RWPE2 (cell line): ENCODE measurements at places on chromosomes 3 and 15.

GRCh38 chr3:58482917-58483636 is 8.8 kb upstream of the KCTD6 start:
- no peak for DNase-seq

GRCh38 chr3:194344012-194344411 is 7.1 kb downstream of the CPN2 start:
- no peak for DNase-seq

DNA sequence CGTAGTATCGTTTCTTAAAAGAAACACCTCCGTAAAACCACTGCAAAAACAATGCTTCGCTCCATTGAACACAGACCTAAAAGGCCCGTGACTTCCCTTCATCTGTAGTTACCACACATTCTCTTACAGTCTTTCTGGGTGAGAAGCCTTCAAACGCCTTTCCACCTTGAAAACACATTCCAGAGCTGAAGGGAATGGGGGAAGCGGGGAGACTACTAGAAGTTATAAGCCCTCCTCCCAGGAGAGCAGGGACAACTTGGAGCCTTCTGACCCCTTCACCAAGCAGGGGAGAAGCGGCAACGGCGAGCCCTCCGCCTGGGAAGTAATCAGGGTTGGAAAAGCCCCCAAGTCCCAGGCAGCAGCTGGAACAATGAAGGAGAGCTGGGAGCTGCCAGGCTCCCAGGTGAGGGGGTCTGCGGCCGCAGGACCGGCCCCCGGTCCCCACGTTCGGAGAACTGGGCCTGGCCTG is 461 bp downstream of the SECISBP2L start:
- DNase-seq: no peak

DNA sequence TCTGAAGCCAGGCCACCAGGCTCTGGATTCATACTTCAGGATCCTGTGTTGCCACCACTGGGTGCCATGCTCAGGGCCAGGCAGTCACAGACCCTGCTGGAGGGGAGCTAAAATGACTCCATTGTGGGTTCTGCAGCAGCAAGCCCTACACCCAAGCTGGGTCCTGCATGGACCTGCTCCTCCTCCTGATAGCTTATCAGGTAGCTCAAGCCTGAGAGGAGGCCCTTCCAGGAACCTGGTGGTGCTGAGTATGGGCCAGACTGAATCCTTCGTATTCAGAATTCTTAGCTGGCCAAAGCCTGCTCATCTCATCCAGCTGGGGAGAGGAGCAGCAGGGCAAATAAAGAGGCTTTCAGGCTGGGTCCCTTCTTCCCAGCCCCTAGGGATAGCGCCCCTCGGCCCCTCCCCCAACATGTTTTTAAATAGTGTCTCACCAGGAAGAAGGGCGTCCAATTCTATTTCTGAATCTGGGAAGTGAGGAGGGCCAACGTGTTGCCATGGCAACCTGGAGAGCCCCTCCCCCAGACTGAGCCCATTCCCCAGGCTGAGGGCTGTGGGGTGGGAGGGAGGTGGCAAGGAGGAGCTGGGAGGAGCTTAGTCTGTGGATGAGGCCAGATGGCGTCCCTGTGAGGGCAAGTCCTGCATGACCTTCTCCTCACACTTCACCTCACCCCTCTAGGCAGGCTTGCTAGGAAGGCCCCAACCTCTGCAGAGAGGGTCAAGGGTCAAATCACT is 11.0 kb upstream of the CAMKV start:
- DNase-seq: no peak

DNA sequence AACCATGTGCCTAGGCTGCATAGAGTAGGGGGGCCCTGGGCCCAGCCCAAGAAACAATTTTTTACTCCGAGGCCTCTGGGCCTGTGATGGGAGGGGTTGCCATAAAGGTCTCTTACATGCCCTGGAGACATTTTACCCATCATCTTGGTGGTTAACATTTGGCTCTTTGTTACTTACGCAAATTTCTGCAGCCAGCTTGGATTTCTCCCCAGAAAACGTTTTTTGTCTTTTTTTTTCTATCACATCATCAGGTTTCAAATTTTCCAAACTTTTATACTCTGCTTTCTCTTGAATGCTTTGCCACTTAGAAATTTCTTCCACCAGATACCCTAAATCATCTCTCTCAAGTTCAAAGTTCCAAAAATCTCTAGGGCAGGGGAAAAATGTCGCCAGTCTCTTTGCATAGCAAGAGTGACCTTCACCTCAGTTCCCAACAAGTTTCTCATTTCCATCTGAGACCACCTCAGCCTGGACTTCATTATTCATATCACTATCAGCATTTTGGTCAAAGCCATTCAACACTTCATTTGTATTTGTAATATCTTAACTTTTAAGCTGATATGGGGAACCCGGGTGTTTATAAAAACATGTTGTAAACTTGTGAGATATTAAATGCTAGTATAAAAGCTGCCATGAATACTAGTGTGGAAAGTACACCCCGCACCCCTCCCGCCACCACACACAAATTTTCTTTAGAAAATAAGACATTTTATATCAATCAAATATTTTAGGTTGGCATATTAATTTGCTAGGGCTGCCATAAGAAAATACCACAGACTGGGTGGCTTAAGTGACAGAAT is 56.0 kb upstream of the PLSCR4 start:
- no peak for DNase-seq

DNA sequence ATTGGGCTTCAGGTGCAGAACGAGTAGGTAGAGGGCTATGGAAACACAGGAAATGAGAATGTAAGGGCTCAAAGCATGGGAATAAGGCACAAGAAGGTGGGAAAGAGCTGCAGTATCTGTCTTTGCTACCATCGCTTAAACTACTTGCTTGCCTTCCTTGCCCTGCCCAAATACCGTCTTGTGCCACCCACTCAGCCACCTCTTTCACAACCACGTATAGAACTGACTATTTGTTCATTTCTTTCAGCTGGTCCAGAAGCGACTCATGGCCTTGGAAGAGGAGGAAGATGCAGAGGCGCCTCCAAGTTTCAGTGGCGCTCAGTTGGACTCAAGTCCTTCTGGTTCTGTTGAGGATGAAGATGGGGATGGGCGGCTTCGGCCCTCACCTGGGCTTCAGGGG is 11.8 kb downstream of the LPCAT4 start:
- DNase-seq: no peak

DNA sequence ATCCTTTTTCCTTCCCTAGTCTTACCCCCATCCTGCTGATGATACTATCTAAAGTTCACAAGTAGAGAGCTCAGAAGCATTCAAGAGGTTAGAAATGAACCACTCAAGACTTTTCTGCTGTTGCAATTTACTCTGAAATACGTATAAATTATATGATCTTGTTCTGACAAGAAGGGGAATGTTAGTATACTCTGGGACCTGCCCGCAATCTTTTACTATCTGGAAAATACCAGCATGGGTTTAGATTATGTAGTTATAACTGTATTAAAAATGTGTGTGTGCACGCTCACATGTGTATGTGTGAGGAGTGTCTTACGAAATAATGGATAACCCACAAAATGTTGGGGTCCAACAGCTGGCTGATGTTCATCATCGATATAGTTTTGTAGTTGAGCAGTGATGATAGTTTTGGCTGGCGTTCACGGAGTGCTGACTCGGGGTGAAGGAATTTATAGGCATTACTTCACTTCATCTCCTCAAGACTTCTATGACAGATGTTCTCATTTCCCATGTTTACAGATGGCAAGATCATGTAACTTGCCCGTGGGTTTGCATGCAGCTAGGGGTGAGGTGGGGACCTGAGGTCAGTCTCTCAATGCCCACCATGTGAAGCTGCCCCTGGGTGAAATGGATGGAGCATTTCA is 297.5 kb upstream of the LYSMD4 start:
- no peak for DNase-seq

GRCh38 chr15:93217343-93217742 is 128.3 kb upstream of the RGMA start:
- DNase-seq: no peak

GRCh38 chr3:133475245-133476010 is 75.6 kb downstream of the BFSP2 start:
- no peak for DNase-seq

- DNase-seq: no peak
These were observed 766.8 kb downstream of the TBL1XR1 start for GRCh38 chr3:176430244-176431037.

DNA sequence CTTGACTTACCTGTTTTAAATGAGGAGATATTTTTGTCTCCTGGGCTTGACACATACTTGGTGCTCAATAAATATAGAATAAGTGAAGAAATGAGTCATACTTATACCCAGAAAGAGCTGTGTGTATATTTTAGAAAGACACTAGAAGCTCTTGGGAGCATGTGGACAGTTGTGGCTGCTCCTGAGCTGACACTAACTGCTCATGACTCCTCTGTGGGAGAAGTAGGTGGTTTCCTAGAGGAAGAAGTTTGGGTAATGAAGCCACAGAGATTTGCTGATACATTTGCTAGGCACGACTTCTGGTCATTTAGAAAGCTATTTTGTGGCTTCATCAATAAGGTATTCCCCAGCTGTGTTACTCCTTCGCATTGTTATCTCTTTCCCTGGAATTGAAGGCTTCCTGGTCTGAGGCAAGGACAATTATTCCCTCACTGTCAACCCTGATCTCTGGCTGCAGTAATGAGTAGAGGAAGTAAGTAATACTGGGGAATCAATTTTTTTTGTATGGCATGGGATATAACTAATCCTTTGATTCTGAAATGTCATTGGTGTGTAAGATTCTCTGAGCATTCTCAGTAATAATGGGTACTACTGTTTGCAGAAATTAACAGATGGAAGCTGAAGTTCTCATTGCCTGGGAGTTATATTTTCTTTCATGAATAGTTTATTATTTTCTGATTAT is 79.6 kb upstream of the DCBLD2 start:
- DNase-seq: no peak

DNA sequence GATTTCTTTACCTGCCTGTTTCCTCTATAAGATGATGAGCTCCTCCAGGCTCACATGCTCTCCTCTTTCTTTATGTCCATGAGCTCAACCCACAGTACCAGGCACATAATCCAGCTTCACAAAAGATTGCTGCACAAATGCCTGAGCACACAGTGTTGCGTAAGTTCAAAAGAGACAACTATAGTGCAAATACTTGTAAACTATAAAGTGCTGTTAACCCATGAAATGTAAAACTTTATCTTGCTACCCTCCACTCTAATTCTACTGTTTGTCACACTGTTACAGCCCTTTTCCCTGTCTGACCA is 101.0 kb upstream of the LPP start:
- DNase-seq: no peak

DNA sequence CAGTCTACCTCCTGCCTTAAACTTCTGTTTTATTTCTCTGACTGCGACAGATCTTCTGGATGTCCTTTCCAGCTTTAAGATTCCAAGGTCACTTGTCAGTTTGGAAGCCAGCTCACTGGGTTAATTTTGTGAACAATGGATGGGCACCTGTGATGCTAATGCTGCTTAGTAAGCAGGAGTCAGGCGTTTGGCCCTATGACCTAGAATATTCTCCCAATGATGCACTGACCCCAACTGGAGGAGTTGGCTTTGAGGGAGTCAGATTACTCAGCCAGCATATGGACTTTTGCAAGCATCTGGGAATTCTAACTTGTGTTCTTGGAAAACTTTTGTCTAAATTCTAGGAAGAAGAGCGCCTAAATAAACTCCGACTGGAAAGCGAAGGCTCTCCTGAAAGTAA is 28.1 kb downstream of the HACD3 start:
- no peak for DNase-seq

DNA sequence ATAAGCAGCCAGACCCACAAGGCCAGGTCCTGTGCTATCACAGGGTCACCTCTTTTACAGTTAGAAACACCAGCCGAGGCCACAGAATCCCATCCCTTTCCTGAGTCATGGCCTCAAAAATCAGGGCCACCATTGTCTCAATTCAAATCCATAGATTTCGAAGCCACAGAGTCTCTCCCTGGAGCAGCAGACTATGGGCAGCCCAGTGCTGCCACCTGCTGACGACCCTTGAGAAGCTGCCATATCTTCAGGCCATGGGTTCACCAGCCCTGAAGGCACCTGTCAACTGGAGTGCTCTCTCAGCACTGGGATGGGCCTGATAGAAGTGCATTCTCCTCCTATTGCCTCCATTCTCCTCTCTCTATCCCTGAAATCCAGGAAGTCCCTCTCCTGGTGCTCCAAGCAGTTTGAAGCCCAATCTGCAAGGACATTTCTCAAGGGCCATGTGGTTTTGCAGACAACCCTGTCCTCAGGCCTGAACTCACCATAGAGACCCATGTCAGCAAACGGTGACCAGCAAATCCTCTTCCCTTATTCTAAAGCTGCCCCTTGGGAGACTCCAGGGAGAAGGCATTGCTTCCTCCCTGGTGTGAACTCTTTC is 39.6 kb downstream of the TGM4 start:
- DNase-seq: no peak

DNA sequence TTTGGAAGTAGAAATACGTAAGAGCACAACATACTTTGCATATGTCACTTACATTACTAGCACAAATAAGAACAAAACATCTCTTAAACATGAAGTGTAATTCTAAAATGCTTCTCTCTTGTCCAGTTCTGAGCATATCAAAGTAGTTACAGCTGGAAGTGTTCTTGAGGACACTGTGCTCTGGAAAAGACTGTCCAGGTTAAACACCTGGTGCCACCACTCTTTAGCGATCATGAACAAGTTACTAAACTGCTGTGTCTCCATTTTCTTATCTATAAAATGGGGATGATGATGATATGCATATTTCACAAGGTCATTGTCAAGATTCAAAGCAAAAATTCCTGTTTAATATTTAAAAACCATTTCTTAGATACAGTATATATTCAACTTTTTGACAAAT is 790 bp downstream of the STRIT1 start:
- DNase-seq: no peak

DNA sequence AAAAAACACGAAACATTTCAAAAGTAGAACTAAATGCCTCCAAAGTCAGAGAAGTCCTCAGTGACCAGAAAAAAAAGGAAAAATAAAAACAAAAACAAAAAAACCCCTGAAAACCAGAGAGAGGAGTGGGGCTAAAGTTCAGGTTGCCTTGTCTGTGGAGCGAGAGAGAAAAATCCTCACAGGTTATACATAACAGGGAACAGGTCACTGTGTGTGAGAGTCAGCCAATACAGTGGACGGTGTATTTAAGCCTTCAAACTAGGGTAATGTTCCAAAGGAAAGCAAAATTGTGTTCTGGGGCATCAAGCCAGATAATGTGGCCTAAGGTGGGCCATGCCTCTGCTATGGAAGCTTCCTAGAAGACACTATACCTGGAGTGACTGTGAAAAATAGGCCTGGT is 216.1 kb upstream of the SUCLG2 start:
- DNase-seq: no peak

DNA sequence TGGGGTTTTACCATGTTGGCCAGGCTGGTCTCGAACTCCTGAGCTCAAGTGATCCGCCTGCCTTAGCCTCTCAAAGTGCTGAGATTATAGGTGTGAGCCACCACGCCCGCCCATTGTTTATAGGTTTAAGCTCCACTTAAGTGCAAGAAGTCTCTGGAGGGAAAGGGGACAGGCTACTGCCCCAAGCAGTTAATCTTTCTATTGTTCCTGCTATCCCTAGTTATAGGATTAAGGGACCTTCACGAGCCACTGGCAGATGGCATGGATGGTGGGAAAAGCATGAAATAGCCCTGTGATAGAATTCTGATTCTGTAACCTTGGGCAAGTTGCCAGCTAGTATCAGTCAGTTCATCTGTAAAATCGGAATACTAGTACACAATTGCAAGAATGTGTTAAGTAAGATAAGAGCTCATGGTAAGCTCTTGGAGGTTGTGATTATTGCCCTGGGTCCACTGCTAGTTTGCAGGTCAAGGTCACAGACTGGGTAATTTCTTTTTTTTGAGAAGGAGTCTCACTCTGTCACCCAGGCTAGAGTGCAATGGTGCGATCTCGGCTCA is 5.3 kb upstream of the RBPMS2 start:
- no peak for DNase-seq

GRCh38 chr3:77158730-77159581 is 119.1 kb downstream of the ROBO2 start:
- DNase-seq: no peak
